Stimulated activated naive CD4-positive, alpha-beta T cell treated with Interleukin-2 at 50 U/mL for 16 hours (primary cell): ENCODE measurements at places on chromosomes 6 and 20.
A peak's percentile ranks its signal among the peaks of the same experiment; 100 is the strongest.

DNA sequence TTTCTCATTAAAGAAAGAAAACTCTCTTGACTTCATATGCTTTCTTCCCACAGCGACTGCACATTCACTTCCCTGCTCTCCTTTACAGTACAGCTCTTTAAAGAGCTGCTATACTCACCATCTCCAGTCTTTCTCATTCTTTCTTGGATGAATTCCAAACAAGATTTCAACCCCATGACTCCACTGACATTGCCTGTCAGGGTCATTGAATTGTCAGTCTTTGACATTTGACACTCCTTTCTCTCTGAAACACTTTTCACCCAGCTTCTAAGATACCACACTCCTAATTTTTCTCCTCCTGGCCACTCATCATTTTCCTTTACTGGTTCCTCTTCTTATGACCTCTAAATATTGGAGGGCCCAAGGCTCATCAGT is 811 bp upstream of the ARMH2 start:
- no peak for DNase-seq

DNA sequence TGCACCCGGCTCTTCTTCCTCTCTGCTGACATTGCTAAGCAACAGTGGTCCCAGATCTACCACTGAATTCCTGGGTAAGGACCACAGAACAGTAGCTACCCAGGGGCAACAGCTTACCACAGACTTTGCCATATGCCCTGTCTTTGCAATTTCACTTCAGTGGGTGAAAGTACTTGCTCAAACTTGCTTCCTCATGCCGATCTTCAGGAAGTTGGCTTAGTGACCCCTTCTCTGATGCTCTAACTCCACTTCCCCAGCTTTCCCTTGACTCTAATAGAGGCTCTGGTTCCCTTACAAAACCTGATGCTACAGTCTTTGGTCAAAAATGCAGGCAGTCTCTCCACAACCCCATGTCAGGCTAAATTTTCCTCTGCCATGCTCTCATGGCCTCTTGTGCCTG is 3.3 kb upstream of the TAAR5 start:
- DNase-seq: no peak

- DNase-seq: no peak
Measured at GRCh38 chr6:152671171-152671570, 26.5 kb upstream of the MYCT1 start.

GRCh38 chr6:135280375-135281136 is 99.4 kb downstream of the MYB start:
- DNase-seq: no peak

DNA sequence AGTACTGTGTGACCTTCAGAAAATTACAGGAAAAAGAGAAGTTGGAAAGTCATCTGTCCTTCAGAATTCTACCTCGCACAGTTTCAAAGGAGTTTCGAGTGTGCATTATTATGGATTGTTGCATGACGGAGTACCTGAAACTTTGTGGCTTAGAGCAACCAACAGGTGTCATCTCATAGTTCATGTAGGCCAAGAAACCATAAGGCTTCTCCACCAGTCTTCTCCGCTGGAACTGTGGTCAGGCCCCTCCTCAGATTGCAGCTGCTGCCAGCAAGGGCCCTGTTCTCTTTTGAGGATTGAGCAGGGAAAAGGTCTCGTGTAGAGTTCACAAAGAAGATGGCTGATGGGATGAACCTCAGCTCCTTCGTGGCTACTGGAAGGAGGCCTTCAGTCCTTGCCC is 151.2 kb upstream of the THBS2 start:
- no peak for DNase-seq

DNA sequence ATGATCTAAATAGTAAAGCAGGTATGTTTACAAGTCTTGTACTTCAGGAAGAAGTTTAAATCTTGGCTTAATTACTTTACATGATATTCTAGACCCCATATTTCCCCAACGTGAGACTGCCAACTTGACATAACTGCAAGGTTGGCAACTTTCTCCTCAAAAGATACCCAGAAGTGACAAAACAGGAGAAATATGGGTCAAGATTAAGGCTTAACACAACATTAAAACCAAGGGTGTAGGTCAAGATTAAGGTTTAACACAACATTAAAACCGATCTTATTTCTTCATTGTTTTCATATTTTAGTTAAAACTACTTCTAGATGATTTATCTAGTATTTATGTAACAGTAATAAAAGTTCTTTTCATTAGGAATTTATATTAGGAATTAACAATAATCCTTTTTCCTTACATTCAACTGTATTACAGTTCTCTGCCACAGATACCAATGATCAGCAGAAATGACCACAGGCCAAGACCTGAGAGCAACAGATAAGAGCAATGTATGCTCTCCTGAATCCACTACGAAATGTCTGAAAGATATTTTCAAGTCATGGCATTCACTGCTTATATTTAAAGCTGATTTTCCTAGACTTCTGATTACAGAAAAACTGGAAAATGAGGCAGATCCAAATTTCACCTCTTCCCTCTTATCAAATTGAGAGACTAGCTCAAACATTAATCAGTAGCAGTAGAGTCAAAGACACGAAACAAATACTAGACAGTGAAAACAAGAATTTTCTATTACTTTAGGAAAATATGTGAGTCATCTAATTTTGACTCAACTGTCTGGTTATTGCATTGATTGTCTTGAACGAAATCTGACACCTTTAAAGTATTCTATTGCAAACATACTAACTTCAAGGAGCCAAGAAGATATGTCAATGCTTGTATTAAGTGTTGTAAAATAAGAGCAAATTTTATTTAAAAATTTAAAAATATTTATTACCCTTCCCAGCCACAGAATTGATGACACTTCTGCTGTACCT is 72.3 kb downstream of the RNGTT start:
- no peak for DNase-seq

DNA sequence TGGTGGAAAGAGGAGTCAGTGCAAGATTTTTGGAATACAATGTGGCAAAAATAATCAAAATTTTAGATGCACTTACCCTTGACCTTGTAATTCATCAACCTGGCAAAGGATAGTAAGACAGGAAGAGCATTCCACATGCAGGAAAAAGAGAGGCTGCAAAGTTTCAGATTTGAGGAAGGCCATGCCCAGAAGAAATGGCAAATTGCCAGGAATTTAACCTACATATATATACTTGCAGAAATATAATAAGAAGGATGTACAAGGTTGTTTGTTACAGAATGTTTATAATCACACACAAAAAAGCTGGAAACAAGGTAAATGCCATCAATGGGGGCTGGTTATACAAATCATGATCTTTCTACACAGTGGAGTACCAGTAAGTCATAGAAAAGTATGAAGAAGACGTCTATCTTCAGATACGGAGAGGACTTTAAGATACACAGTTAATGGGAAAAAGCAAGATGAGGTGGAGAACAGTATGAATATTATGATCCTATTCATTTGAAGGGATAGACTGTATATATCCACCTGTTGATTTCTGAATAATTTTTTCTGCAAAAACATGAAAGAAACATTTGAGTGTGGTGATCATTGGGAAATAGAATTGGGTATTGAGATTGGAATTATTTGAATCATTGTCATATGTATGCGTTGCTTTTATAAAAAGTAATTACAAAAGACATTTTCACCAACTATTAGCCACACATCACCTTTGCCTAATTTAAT is 253.8 kb downstream of the TBC1D7 start:
- DNase-seq: no peak

DNA sequence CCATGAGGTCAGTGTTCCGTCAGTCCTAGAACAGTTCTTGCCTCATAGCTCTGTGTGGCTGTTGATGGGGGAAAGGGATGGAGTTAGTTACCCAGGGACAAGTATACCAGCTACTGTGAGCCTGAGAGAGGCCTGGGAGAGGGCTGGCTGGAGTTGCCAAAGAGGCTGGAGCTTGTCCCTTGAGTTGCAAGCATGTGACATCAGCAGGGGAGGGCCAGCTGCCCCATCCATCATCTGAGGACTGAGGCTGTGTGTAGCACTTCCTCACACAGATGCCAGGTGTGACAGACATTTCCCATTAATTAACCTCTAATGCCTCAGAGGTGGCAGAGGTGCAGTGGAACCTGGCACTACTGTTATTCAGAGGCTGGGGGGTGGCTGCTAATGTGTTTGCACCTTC is 131.6 kb downstream of the PHACTR3 start:
- no peak for DNase-seq

GRCh38 chr6:29730575-29731126 is 7.4 kb downstream of the HLA-F start:
- no peak for DNase-seq

- DNase-seq: no peak
Measured at GRCh38 chr6:10591422-10592160, 70.4 kb downstream of the GCNT2 start.

DNA sequence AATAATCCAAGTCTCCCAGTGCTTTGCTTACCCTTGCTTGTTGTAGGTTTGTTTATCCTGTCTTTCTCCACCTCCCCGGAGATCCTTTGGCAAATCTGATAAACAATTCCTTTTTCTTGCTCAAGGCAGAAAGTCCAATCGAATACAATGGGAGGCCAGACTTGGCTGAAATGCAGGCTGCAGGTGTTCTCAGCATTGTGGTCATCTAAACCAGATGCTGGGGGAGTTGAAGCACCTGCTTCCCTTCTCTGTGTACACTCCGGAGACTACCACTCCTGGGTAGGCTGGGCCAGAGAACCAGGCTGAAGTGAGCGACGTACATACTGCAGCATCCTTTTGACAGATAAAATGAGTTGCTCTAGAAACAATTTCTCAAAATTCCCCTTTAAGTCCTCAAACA is 82.6 kb upstream of the PREP start:
- DNase-seq: no peak

DNA sequence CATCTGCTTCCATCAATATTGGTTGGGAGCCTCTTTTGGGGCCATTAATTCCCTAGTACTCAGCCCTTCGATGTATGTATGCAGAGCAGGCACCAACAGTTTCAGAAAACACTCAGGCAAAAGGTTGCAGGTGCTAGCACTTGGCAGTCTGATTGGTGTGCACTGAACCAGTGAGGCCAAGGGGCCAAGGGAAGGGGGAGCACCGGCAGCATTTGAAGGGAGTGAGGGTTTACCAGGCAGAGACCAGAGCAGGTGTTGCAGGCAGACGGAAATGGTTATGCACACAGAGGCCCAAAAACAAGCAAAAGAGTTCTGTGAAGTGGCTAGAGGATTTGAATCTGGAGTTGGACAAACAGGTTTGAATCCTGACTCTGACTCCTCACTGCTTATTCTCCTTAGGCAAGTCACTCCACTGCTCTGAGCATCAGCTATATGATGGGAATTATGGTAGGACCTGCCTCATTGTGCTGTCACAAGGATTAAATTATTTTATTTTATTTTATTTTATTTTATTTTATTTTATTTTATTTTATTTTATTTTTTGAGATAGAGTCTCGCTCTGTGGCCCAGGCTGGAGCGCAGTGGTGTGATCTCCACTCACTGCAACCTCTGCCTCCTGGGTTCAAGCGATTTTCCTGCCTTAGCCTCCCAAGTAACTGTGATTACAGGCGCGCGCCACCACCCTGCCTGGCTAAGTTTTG is 58.1 kb upstream of the SHLD1 start:
- DNase-seq: no peak

DNA sequence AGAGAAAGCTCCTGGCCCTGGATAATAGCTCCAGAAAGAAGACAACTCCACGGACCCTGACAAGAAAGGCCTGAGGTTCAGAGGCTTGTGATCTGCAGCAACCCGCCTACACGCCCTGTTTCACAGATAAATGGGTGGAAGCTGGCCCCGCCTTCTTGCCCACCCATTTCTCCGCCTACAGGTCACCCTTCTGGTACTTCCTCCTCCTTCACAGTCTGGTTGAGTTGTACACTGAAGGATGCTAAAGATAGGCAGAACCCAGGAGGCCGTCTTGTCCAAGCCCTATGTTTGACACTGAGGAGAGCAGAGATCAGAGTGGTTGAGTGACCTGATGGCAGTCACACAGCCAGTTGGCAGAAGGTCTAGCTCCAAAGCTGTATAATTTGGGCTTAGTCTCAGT is 34.2 kb upstream of the MDGA1 start:
- peak; percentile 49 for DNase-seq

DNA sequence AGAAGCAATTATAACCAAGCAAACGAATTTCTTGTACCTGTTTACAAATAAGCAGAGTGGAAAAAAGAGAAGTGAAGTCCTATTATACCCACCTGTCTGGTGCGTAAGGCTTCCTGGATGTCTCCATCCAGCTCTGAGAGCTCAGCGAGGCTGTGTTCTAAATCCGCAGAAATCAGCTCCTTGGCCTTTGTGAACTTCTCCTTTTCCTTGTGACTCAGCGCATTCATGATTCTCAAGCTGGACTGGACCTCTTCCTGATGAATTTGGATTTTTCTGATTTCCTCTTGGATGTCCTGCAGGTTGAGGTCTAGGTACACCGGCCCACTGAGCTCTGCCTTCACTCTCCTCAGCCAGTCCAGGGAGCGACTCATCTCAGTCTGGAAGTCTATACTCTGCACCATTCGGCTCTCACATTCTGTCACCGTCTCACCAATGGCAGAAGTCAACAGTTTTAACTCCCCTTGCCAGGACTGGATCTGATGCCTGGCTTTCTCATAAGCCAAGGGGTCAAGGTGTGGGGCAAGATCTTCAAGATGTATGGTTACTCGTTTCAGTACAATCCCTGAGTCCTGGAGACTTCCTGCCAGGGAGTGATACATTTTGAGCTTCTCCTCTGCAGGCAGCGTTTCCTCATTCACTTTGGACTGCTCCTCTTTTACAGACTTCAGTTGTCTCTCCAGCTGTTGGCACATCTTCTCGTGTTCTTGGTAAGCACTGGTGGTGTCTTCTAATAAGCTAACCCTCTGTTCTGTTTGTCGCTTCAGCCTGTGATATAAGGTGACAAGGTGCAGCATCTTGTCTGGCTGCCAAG is 307.3 kb downstream of the SYNE1 start:
- no peak for DNase-seq

- no peak for DNase-seq
Measured at GRCh38 chr20:22810030-22810429, 225.1 kb upstream of the SSTR4 start.

- no peak for DNase-seq
Measured at GRCh38 chr20:7841971-7842310, 98.3 kb downstream of the HAO1 start.

DNA sequence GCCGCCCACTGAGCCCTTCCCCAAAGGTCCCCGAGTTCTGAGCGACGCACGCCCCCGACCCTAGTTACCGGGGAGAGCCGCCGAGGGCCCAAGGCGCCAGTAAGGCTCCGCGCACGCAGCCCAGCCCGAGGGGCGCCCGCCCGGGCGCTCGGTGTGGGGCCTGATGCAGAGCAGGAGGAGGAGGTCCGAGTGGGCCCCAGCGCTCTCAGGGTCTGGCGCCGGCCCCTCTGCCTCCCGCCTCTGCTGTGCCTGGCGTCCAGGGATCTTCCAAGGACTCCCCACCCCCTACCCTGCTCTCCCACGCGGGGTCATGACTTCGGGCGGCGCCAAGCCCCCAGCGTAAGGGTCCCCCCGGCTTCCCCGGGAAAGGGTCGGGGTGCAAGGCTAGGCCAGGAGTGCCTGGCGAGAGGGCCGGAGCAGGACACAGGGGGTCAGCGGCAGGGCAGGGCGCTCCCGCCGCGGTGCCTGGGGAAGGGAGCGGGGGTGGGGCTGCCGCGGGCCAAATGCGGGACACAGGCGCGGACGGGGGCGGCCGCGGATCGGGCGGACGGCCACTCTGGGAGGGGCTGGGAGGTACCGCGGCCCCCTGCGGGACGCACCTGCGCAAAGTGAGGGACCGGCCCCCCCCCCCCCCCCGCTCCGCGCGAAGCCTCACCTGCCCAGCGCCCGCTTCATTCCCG is 637 bp downstream of the ABHD12 start:
- DNase-seq: peak; percentile 46
